ENCODE measurements at places on chromosomes 3 and 15.

DNA sequence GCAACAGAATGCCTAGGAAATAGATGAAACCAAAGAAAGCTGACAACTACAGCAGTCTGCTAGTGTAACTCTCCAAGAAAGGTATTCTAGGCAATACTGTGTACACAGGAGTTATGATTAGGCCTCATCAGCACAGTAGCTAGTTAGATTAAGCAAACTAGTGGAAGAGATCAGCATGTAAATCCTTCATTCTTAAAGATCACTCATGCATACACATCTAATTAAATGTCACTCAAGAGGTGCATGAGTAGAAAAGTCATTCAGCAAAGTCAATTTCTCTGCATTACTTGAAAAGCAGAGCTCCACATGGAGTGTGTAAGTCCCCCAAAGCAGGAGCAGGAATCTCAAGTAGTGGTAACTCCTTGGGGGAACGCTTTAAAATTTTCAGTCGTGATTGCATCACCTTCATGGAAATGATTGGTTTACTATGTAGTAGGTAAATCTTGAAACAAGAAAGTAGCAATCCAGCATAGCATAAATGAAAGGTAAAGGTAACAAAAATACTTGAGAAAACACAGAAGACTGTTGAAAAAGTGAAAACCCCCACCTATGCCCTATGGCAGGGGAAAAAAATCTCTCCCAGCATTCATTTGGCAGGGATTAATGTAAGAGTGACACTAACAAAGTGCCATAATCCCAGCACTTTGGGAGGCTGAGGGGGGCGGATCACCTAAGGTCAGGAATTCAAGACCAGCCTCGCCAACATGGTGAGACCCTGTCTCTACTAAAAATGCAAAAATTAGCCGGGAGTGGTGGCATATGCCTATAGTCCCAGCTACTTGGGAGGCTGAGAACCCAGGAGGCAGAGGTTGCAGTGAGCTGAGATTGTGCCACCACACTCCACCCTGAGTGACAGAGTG is 29.4 kb upstream of the PPIB start:
- no peak for DNase-seq

GRCh38 chr15:70475921-70476320 is 287.4 kb downstream of the UACA start:
- DNase-seq = no peak

DNA sequence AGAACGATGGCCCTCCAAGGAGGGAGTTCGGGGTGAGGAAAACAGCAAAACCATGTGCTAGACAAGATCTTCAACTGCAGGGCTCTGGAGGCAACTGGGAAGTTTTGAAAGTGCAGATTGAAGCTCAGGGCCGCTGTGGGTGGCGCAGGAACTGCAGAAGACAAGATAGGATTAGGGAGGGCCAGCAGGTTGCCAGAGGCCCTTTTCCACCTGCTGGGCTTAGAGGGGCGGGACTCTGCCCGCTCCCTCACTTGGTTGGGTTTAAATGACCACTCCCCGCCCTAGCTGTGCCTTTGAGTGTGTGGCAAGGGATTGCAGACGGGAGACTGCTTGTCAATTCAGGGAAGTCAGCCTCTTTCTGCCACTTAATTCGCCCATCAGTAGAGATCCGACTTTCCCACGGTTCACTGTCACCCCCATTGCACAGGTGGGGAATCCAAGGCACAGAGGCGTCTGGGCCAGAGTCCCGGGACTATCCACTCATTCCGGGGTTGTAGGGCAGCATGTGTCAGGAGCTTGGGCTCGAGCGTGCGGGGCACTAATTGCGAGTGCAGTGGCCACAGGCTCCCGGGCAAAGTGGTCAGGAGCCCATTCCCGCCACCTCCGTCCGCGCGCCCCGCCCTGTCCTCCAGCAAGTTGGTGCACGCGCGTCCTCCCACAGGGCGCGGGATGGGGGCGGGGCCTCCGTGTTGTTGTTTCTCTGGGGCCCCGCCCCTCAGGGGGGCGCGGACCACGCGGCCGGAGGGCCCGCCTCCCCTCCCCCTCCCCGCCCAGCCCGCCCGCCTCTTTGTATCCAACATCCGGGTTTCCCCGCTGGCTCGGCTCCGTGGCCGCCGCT is at the start of gene ACVR2B:
Gene ACVR2B, plus strand, starts transcription at position 816 of the 838 bp plus-strand sequence. CDS start 433 bp downstream, outside the sequence.
- DNase-seq = peak; percentile 58

- DNase-seq = no peak
Observed at GRCh38 chr3:57041674-57042073, 18.8 kb upstream of the SPATA12 start.

DNA sequence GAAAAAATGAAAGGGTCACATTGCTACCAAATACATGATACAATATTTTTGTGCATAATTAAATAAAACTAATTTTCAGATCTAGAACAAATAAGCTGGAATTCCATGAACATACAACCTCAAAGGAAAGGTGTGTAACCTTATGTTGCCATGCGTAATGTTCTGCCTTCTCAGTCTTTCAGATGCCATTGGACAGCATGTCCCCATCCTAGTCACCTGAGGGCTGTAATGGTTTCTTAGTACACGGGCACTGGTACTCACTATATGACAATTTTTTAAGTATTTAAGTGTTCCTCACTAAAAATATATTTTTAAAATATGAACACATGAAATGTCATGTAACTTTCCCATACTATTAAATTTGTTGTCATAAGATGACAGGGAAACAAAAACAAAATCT is 24.1 kb downstream of the NEK10 start:
- DNase-seq = no peak

DNA sequence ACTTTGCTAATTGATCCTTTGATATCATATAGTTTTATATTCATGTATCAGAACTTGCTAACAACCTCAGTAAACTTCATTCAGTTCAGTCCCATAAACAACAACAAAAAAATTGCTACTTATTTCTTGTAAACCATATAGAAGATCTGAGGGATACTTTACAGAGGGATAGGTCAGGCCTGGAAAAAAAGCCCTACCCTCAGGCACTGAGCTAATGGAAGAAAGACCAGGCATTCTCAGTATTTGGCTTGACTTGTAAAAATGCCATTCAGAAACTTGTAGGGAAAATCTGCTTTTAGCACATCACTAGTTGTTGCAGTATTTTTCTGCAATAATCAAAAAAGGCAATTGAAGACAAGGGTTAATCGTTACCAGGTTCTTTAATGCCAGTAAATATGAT is 33.1 kb downstream of the ARMC8 start:
- DNase-seq = no peak

- no peak for DNase-seq
Observed at GRCh38 chr3:64909757-64910467, 222.1 kb upstream of the ADAMTS9 start.

GRCh38 chr3:35305406-35305805 is 333.9 kb upstream of the ARPP21 start:
- DNase-seq = no peak

GRCh38 chr3:131975047-131975446 is 59.8 kb downstream of the CPNE4 start:
- no peak for DNase-seq

GRCh38 chr15:73899197-73900094 is 26.1 kb downstream of the TBC1D21 start:
- DNase-seq = no peak

GRCh38 chr15:74392451-74392830 is 25.0 kb upstream of the CYP11A1 start:
- DNase-seq = no peak

DNA sequence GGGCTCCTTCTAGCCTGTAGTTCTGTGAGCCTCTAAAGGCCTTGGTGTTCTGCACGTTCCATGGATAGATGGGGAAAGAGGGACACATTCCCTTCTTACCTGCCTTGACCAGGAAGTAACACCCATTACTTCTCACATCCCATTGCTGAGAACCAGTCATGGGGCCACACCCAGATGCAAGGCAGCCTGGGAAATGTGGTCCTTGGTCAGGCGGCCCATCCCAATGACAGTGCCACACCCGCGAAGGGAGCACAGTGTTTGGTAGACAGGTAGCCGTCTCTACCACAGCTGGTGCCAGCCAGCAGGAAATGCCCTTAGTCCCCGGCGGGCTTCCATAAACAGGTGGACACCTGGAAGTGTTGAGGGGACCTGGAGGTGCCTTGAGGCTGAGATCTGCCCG is 23.2 kb upstream of the LCTL start:
- no peak for DNase-seq

DNA sequence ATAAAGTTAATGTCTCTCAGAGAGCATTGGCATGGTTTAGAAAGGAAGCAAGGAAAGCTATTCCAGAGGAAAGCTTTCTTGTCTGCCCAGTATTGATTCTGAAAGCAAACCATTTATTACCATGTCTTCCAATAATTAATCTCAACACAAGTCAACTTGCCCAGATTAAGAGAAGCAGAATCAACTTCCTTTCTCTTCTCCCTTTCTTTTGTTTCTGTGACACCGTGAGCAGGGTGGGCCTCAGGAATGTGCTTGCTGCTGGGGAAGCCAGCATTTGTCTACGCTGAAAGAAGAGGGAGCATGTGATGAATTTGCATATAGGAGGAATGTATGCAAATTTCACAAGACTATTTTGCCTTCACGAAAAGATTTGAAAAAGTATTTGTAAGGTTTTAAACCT is 368.6 kb upstream of the ROPN1 start:
- DNase-seq = no peak

- DNase-seq = no peak
Observed at GRCh38 chr3:127411083-127411727, 123.4 kb upstream of the PRR20G start.

GRCh38 chr3:52498137-52499054 is 3.3 kb downstream of the STAB1 start:
- DNase-seq = no peak

DNA sequence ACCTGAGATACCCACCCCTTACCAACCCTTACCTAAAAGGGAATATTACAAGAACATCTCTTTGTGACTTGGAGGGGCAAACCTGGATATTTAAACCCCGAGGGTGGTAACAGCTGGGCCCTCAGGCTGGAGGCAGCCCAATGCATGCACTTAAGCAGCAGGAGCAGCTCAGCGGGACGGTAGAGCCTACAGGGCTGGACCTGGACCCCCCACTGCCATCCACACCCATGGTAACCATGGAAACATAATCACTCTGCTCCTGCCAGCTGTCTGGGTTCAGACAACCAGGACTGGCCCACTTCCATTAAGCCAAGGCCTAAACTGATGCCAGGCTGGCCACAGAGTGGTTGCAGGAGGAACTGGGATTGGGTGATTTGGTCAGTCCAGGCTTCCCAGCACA is 52.8 kb downstream of the ETFA start:
- DNase-seq = no peak

GRCh38 chr15:25795061-25795460 is 68.1 kb downstream of the ATP10A start:
- DNase-seq = no peak

GRCh38 chr15:39022532-39023305 is 458.1 kb upstream of the RASGRP1 start:
- DNase-seq = no peak

- no peak for DNase-seq
Observed at GRCh38 chr3:127903611-127904375, 11.2 kb upstream of the KBTBD12 start.

GRCh38 chr3:132416807-132417694 is at the start of gene DNAJC13:
TSS of gene DNAJC13 (plus strand) at chr3:132417502. CDS start at chr3:132434551, 17,049 bp downstream.
- DNase-seq = peak; percentile 79

GRCh38 chr3:45497963-45498362 is 96.6 kb upstream of the LIMD1 start:
- DNase-seq = no peak

GRCh38 chr3:66582721-66583423 is 82.0 kb upstream of the LRIG1 start:
- peak; percentile 2 for DNase-seq

DNA sequence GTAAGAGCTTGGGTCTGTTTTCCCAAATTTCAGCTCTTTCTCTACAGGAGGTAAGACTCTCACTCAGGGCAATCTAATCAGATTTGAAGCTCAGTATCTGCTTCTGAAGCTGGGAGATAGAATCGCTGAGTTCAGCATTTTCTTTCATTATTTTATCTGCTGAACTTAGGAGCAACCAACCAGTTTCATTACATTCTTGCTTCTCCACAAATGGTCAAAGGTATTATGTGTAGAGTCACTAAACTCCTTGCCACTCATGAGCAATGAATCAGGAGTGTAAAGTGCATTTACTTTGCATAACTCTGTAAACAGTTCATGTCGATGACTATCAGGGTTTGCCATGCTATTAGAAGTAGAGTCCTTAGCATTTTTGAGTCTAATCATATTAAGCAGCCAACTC is 249.4 kb downstream of the CHL1 start:
- DNase-seq = no peak

DNA sequence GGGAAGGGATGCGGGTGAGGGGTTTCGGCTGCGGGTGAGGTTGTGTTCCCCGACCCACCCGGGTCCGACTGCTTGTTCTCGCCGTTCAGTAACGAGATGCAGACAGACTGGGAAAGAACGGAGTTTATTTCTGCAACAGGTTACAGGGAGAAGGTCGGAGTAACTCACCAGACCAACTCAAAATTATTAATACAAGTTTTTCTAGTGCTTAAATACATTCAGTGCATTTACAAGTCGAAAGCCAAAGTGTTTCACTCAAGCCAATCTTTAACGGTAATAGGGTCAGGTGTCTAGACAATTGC is 492 bp upstream of the HIGD1A start:
- no peak for DNase-seq

GRCh38 chr15:92608866-92609700 is 46.5 kb downstream of the FAM174B start:
- no peak for DNase-seq

- no peak for DNase-seq
Observed at GRCh38 chr3:10676905-10677304, 139.1 kb upstream of the SLC6A11 start.

DNA sequence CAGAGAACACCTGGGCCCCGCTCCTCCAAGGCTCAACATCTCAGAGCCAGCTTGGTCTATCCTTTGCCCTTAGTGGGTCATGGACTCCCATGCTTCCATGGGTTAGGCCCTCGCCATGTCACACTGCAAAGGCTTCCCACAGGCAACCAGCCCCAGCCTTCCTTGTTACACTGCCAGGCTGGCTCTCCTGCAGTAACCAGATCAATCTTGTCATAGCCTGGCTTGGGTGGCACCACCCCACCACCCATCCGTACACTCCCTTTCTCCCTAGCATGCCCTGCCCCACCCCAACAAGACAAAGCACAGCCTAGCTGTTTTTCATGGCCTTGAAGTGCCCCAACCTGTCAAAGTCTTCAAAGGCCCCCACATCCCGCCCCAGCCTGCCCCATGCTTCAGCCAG is 30.5 kb downstream of the CA12 start:
- no peak for DNase-seq

- no peak for DNase-seq
Observed at GRCh38 chr3:126109880-126110235, 25.9 kb upstream of the SLC41A3 start.

- DNase-seq = no peak
Observed at GRCh38 chr3:63960048-63960711, 48.0 kb upstream of the SCAANT1 start.

DNA sequence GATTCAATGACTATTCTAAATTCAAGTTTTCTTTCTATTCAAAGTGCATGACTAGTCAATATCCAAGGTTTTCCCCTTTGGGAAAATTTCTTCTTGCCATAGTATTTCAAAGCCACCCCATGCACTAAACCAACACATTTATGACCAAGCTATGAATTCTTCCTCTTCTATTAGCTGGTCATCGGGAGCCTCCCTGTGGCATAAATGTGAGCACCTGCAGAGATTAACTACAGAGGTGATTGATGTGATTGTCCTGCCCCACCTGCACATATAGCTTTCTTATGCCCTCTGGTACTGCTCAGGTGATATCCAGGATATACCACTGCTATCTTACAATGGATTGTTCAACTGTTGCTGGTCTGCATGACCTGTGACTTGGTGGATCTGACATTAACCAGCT is 694.9 kb downstream of the ZBBX start:
- no peak for DNase-seq
